ENCODE measurements at places on chromosomes 12 and 14.

DNA sequence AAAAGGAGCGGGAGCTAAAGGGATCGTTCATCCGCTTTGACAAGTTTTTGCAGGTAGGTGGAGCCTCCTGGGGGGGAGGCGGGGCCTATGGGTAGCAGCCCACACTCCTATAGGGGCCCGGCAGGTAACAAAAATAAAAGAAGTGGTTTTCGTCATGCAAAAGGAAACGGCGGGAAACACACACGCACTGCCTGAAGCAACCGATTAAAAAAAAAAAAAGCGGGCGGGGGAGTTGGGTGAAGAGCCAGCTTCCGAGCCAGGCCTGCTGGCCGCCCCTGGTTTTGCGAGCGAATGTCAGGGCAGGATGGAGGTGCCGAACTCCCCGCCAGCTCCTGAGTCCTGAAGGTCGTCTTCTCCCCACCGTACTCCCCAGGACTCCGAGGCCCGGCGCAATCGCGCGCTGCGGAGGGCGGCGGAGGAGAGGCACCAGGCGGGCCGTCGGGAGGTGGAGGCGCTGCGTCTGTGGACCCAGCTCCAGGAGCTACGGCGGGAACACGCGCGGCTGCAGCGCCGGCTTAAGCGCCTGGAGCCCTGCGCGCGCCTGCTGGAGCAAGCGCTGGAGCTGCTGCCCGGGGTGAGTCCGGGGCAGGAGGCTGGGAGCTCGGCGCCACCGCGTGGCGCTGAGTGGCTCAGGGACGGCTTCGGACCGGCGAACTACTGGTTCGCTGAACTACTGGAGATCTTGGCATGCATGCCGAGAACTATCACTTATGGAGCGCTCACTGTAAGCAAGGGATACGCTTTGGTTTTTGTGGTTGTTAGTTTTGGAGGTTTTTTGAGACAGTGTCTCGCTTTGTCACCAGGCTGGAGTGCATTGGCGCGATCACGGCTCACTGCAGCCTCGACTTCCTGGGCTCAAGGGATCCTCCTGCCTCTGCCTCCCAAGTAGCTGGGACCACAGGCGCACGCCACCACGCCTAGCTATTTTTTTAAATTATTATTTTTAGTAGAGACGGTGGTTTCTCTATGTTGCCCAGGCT lies 3.6 kb downstream of the CFAP73 start:
- DNase-seq, result peak; percentile 69

- DNase-seq, result no peak
Measured at GRCh38 chr12:91984556-91984955, 161.1 kb downstream of the BTG1 start.

- DNase-seq, result no peak
Measured at GRCh38 chr12:113391650-113392337, 11.9 kb downstream of the SDS start.

- no peak for DNase-seq
Measured at GRCh38 chr12:71649401-71649800, 14.2 kb downstream of the ZFC3H1 start.

- DNase-seq, result no peak
Measured at GRCh38 chr12:62520361-62520760, 53.7 kb downstream of the MON2 start.

GRCh38 chr12:526089-526488 lies 66.3 kb downstream of the B4GALNT3 start:
- no peak for DNase-seq

DNA sequence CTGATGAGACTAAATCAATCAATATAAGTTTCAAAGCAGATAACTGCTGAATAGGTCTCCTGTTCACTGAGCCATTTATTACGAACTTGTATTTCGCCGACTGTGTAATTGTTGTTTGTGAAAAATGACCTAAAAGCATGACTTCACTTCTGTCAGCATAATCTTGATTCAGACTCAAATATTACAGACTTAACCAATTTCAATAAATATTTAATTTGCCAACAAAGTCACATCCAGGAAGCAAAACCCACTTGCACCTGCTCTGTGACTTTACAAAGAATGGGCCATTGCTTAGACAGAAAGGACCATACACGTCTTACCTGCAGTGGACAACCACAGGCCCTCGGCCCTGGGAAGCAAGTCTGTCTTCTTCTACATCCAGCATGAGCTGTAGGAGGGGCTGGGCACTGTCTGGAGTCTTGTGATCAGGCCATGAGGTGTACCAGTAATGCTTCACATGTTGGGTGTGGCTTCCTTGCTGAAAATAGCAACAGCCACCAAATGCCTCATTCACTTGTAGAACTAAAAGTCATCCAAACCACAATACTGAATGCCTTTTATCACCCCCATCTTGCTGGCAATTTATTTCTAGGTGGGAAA lies 23.5 kb upstream of the PTPRB start:
- DNase-seq, result no peak

- no peak for DNase-seq
Measured at GRCh38 chr14:100079726-100080005, 14.4 kb downstream of the EVL start.

DNA sequence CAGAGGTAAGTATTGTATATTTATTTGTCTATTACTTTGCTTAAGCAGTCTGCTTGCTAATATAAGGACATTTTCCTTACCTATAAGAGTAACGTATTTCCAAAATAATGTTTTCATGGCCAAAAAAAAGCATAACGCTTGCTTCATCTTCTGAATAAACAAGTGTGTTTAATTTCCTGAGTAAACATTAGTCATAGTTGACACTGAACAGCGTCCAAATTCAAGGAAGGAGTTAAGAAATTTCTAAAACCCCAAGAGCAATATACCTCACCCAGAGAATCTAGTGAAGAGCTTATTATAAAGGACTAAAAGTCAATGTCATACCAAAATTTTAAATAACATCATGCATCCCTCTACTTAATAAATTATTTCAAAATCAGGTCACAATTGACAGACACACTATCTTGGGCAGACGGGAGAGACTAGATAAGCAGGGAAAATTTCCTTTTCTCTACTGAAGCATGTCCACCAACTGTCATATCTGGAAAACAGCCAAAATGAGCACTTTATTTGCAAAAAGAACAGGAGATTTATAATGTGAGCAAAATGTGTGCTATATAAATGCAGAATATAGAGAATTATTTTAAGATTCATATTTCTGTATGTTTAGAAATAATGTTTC lies 25.1 kb downstream of the ANKS1B start:
- no peak for DNase-seq

DNA sequence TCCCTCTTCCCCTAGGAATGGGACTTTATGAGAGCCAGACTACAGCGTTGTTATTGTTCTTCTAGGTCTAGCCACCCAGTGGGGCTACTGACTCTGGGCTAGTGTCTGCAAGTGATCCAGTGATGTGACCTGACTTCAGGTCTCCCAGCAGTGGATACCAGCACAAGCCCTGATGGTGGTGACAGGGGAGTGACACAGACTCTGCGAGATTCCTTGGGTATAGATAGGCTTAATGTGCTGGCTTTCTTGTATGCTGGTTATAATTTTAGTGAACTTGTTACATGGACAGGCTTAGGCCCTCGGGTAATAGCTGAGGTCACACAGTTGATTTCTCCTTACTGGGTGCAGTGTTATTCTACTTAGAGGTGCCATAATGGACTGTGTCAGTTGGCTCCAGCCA lies 106.9 kb downstream of the TBC1D30 start:
- DNase-seq, result no peak

GRCh38 chr14:22842211-22843122 lies 6.1 kb downstream of the MMP14 start:
- DNase-seq, result no peak

DNA sequence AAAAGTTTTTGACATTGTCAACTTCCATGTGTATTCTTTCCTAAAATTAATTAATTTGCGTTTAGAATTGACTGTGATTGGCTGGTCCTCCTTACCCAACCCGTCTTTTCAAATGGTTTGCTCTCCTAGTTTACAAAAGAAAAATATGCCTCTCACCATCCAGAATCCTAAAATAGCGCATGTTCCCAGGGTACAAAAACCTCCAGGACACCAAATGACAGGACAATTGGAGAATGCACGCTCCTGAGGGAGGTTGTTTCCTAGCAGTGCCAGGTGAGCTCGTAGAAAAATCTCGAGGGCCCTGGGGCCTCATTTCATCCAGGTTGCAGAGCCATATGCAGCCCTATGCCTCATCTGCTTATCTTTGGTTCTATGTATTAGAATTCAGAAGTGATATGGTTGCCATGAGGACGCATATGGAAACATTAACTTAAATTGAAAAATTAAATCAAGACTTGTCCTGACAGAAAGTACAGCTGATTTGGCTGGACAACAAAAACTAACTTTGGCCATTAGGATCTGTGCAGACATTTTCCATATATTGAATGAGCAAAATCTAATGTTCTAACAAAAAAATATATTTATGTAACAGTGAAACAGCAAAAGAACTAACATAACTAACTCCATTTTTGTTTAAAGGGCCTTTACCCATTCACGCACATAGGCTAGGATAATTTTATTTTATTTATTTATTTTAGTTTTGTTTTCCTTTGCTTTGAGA lies 28.2 kb upstream of the EGLN3 start:
- DNase-seq, result no peak
